ENCODE measurements at places on chromosomes 2 and 18.

- DNase-seq: no peak
Observed at GRCh38 chr2:192184349-192184748, 10.4 kb downstream of the TMEFF2 start.

DNA sequence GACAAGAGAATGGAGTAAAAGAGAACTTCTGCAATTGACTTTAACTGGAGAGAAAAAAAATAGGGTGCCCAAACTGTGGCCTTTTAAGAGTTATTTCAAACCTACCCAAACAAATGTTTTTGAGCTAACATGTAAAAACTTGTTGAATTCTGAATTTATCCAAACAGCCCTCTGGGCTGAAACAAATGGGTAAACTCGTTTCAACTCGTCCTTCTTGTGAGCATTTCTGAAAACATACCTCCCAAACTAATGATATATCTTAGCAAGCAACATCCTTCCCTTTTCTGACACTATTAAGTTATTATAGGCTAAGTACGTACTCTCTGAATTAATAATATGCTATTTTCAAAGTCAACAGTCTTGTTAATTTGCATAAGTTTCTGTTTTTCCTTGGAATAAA is 793.0 kb upstream of the ACVR2A start:
- no peak for DNase-seq

- no peak for DNase-seq
Observed at GRCh38 chr2:223465793-223466192, 136.4 kb downstream of the SCG2 start.

- no peak for DNase-seq
Observed at GRCh38 chr18:23882616-23883276, 131.8 kb upstream of the TTC39C start.

DNA sequence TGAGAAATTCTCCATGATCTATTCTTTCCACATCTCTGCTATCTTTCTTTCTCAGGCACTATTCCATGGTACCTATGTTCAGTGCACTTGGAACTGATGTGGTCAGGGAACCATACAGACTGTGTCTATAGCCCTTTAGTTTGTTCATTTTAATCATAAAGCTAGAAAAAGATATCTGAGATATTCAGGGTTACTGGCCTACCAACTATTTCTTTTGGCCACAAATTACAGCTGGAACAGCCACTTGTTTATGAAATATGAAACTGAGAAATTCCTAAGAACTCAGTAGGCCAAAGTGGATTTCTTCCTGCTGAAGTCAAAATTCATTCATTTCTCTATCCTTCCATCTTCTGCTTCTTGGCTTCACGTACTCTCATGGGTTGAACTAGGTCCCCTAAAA is 22.8 kb upstream of the LYPD1 start:
- no peak for DNase-seq

DNA sequence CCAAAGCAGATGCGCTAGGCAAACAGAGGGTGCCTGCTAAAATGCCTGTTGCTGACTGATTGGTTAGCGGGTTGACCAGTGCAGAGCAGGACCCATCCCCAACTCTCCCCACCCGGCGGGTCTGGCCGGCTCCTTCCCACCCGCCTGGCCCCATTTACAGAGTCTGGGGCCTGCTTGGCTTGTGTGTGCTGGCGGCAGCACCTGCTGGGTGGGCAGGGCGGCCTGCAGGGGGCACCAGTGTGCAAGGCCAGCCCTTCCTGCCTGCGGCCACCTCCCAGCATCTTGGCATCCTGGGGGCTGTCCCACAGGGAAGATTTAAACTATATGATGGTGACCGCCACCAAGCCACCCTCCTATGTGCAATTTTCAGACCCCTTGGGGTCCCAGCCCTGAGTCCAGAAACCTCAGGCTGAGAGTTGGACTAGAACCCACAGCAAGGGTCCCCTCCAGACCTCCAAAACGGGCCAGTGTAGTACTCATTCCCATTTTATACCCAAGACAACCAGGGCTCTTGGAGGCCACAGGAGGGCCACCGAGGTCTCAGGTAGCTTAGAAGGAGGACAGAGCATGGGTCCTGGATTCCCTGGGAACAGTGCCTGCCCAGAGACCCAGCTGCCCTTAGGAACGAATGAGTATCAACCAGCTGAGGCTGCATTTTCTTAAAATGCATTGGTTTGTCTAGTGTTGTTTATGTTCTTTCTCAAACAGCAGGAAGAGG is 173.6 kb downstream of the SMAD7 start:
- DNase-seq: peak; percentile 76

- no peak for DNase-seq
Observed at GRCh38 chr2:18722101-18722500, 132.7 kb upstream of the NT5C1B start.

DNA sequence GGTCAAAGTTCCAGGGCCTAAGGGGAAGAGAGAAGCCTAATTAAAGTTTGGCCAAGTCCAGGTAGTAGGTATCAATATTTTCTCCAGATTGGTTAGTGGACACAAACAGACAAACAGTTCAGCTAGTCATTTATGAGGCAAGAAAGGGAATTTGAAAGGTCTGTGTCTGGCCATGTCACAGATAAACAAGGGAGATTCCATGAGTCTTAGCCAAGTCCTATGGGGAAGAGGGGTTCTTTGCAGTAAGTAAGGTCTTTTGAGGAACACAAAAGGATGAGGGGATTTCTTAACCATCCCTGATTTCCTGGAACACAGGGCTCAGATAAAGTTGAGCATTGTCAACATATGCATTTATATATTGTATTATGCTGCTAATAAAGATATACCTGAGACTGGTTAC is 310.8 kb downstream of the PLCL1 start:
- no peak for DNase-seq

DNA sequence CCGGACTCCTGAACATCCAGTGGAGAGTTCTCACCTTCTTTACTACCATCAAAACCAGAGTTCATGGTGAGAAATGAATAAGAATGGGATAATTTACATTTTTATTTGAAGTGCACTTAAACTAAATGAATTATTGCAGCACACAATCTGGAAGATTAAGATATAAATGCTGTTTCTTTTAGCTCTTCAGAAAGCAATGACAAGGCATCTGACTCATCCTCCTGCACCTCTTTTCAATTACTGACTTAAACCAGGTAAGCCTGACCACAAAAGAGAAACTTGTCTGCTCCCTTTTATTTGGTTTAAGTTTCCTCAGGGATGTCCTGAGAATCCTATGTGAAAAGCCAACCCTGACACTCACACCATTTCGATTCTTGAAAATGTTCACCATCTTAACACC is 720 bp upstream of the DSC2 start:
- no peak for DNase-seq

DNA sequence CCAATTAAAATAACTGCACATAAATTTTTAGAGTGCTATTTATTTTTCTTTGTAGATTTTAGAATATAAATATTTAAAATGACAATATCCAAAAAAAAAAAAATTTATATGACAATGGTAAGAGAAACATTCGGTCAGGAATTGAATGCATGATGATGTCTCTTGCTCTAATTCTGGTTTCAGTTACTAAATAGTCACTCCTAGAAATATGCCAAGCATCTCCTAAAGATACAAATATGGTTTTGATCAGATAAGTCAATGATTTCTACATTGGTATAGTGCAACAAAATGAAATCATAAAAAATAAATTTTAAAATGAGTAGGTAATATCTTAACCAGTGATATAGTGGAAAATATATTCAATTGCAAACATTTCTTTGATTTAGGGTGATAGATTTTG is 95.9 kb upstream of the ACKR3 start:
- DNase-seq: no peak
